Activated CD4-positive, alpha-beta T cell treated with anti-CD3 and anti-CD28 coated beads for 36 hours (primary cell): ENCODE measurements at places on chromosomes 11 and 22. TPM values are rescaled to one million over a fixed set of nuclear protein-coding genes. Genes with fewer than 3 reads are reported as not detected.
A peak's percentile ranks its signal among the peaks of the same experiment; 100 is the strongest.

Gene OR10A2
- not detected for total RNA-seq

DNA sequence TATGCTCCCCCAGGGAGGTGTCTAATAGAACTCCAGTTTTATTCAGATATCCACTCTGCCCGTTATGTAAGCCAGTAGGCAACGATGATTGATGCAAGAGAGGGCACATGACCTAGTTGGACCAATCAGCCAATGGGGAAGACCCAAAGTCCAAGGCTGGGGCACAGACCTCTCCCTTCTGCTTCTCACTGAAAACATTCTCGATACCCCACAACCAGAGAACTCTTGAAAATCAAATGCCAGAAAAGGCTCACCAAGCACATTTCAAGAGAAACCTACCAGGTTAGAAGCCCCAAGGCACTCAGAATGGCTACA is 7.4 kb downstream of the HIRA start:
- no peak overlapping the region for H3K4me3 ChIP-seq
- no peak for DNase-seq
- H3K27ac ChIP-seq, result no peak overlapping the region
- peaks cover 14% of the 10 kb centered on the region for H3K36me3 ChIP-seq
- no peaks in the 10 kb centered on the region for H3K27me3 ChIP-seq

DNA sequence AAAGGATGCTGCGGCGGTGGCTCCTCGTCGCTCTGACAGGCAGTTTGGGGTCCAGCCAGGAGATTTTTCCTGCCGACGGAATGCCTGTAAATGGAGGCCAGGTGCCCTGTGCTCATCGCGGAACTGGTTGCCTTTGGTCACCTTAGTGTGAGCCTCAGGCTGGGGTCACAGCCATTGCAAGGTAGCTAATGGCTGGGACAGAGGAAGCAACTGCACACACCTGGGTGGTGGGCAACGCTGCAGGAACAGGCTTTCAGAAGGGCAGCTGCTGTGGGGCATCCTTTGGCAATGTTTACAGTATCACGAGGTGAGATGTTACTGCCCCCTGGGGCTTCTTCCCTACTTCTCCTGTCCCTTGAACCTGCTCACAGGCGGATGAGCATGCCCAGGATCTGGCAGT is 205.5 kb downstream of the GRIK4 start:
- no peaks in the 10 kb centered on the region for H3K36me3 ChIP-seq
- H3K4me1 ChIP-seq, result peaks cover 2% of the 10 kb centered on the region
- no peak for DNase-seq
- H3K4me3 ChIP-seq, result no peak overlapping the region
- no peak overlapping the region for H3K27ac ChIP-seq

Gene GDPD4
- total RNA-seq, result not detected

GRCh38 chr22:29016067-29016938 is 45.3 kb downstream of the C22orf31 start:
- no peak overlapping the region for H3K27ac ChIP-seq
- peaks cover 2% of the 10 kb centered on the region for H3K4me1 ChIP-seq
- peaks cover 11% of the 10 kb centered on the region for H3K27me3 ChIP-seq
- no peak for DNase-seq
- no peaks in the 10 kb centered on the region for H3K36me3 ChIP-seq

GRCh38 chr22:36177160-36177559 is 16.6 kb upstream of the APOL3 start:
- peak; percentile 18 for DNase-seq
- H3K4me1 ChIP-seq, result peaks cover 10% of the 10 kb centered on the region
- no peak overlapping the region for H3K27ac ChIP-seq
- no peak overlapping the region for H3K4me3 ChIP-seq

DNA sequence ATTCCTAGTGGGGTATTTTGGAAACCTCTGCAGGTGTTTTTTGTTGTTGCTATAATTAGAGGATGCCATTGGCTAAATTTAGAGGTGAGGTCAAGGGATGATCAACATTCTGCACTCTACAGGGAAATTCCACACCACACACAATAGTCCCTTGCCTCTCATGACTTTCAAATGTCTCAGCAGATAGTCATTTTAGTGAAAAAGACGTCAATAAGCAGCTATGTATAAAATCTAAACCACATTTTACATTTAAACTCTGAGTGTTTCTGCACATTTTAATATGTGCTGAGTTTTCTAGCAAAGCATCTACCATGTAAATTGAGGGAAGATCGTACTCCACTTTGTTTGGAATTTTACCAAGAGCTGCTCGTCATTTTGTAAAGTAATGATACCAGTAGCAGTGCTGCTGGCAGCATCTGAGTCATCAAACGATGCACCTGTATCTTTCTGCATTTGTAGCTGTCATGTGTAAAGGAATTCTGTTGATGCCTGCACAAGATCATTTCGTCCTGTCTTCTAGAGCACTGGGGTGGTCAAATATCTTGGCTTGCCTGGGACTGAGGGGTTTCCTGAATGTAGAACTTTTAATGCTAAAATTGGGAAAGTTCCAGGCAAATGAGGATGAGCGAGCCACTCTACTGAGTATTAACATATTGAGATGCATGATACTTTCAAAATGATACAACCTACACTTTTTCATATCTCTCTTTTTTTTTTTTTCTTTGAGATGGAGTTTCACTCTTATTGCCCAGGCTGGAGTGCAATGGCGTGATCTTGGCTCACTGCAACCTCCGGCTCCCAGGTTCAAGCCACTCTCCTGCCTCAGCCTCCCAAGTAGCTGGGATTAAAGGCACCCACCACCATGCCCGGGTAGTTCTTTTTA is 414.5 kb upstream of the SYN3 start:
- H3K27me3 ChIP-seq, result no peaks in the 10 kb centered on the region
- DNase-seq, result no peak
- no peak overlapping the region for H3K4me3 ChIP-seq
- H3K4me1 ChIP-seq, result no peaks in the 10 kb centered on the region

GRCh38 chr11:121651257-121651605 is 198.5 kb upstream of the SORL1-AS1 start:
- peaks cover 2% of the 10 kb centered on the region for H3K27me3 ChIP-seq

DNA sequence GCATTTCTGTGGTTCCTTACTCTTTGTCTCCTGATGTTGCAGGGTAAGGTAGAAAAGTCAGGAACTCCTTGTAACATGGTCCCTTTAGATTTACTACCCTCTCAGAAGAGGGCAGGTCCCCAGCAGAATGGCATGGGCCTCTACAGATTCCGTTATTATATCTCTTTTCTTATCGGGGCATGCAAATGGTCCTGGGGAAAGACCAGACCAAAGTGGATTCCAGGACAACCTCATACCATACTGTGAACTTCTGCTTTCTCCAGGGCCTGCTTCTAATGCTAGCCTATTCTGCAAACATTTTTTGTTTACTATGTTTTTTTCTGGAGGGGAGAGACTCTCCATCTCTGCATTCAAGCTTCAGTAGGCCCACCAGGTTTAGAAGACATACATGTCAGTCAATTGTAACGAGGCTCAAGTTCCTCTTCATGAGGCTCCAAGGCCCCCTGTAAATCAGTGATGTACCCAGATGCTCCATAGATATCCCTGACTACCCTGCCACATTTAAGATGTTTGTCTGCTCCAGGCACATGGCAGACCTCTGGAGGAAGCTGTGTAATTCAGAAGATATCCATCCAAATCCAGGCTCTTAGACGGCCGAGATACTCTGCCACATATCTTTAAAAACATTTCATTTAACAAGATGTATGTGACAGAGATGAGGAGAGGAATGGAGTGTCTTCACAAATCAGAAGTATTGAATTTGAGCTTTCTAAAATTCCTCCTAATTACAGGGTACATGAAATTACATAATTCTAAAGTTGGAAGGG is 8.5 kb upstream of the ME3 start:
- H3K36me3 ChIP-seq, result no peaks in the 10 kb centered on the region
- no peaks in the 10 kb centered on the region for H3K4me1 ChIP-seq
- H3K27ac ChIP-seq, result no peak overlapping the region
